ENCODE measurements at places on chromosomes 11 and 22. TPM values are rescaled to one million over a fixed set of nuclear protein-coding genes. Genes with fewer than 3 reads are reported as not detected.

- DNase-seq = no peak
These were observed 39.9 kb downstream of the CD6 start for GRCh38 chr11:61011229-61011870.

Gene VWA5A
- total RNA-seq = 19.1 TPM

DNA sequence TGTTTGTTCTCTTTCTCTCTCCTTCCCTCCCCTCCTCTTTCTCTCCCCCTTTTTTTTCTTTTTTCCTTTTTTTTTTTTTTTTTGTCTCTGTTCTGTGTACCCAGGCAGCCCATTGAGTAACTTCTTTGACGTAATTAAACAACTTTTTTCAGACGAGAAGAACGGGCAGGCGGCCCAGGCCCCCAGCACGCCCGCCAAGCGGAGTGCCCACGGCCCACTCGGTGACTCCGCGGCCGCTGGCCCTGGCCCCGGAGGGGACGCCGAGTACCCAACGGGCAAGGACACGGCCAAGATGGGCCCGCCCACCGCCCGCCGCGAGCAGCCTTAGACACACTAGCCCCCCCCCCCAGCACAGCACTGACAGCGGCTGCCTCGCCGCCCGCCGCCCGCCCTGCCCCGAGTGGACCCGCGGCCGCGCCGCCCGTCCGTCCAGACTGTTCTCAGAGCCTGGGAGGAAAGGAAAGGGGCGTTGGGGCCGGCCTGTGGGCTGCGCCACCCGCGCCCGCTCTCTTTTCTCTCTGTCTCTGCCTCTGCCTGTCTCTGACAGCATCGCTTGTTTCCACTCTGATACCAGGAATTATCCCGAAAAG lies 26.1 kb downstream of the MOB2 start:
- no peak for DNase-seq

Gene LRRC74B
- total RNA-seq = under 0.01 TPM

DNA sequence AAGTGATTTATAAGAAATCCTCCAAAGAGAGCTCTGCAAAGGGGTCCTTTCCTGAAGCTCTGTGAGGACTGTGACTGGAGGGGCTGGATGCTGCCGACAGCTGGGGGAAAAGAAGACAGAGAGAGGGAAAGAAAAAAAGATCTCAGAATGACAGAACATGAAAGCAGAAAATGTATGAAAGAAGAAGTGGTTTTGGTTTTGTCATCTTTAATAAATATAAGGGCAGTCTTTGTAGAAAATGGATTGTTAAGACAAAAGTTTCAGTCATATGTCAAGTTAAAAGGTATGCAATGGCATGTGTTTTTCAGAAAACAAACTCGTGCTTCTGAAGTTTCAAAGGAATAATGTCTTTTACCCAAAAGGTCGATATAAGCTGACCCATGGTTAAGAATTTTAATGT lies 105.5 kb downstream of the CCDC83 start:
- no peak for DNase-seq

Gene H19
- total RNA-seq = 2.7 TPM

DNA sequence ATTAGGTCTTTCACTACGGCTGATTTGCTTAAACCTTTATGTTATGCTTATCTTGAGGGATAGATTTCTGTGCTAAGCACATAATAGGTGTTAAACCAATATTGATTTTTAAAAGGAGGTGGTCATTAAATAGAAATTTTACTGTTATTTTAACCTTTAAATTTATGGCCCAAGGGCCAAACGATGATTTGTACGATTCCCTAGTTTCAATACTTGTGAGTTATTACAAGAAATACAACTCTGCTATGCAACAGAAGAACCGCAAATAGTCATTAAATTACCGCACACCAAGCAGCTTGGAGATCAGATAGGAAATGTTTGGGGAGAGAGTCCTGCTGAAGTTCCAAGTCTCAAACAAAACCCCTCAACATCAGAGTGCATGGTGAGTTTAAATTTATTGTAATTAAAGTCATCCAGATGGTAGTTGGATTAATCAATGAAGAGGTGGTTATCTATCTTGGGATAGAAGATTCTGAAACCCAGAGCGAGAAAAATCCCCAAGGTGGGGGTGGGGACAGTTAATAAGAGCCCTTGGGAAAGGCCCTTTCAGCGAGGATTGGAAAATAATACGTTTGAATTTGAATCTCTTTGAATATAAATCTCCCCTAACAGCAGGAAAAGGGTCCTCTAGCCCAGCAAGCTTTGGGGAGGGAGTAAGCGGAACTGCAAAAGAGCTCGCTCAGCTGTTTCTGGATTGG lies 805 bp upstream of the QSER1 start:
- DNase-seq = no peak

Gene OSBP2
- 6.2 TPM for total RNA-seq

- DNase-seq = peak; percentile 26
These were observed 106.9 kb downstream of the SYN3 start for GRCh38 chr22:32951076-32951806.

Gene CHADL
- 1.9 TPM for total RNA-seq

DNA sequence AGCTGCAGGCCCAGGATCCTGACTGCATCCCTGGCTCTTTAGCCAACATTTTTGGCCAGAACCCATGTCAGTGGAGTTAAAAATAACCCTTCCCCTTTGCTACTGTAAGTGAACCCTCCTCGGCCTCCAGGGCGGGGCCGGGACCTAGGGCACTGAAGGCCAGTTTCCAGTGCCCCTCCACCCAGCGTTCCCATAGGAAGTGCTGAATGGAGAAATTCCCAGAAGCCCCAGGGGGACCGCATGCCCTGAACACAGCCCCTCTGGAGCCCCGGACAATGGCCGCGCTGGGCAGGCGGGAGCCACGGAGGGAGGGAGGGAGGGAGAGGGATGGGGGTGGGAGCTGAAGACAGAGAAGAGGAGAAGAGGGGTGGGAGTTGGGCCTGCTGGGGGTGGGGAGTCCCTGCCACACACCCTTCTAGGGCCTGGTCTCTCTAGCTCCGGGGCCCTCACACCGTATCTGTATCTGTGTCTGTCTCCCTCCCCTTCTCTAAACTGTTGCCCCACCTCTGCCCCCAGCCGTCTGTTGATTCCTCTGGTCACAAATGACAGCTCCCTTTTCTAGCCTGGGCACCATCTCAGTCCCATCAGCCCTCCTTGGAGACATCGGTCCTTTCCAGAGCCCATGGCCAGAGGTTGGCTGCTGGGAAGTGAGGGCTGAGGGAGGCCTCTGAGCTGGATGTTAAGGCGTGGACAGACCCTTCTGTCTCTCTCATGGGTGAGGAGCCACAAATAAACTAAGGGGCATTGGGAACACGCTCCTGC lies 10.9 kb downstream of the PDGFB start:
- no peak for DNase-seq

DNA sequence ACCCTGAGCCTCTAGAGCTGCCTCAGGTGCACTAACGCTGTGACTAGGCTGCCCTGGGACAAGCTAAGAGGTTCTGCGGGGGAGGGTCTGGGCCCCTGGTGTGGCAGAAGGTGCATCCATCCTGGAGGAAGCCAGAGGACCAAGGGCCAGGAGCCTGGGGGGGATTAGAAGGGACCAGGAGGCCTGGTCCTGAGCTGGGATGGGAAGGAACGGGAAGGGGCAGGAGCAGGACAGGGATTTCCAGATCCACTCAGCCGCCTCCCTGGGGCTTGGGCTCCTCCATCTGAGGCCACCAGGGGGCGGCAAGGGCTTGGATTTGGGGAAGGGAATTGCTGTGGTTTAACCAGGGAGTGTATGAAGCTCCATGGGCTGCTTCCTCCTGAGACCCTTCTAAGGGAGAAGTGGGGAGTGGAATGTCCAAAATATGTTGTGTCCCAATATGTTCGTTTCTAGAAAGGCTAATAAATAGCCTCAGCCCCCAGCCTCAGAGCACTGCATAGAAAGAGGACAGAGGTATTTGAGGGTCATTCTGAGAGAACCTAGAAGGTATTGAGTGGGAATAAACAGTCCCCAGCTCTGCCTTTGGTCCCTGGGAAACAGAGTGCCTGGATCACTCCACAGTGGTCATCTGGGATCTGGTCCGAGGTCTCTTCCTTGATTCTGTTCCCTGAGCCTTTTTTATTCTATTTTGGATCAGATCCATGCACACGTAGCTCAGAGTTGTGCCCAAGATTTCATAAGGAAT lies 17.4 kb upstream of the PRAME start:
- DNase-seq = peak; percentile 62

DNA sequence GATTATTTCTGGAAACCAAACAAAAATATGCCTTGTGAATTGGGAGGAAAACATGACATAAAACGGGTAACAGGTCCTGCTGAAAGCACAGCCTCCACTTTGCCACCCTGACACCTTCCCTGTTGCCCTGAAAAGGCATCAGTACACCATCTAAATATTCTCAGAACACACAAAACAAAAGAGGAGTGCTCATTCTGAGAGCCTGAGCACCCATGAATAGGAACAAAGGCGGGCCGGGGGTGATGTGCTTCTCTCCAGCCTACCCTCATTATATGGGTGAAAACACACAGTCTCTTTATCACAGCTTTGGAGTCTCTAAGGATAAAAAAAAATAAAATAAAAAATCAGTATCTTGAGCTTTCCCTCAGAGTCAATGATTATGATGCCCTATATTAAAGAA lies 19.7 kb downstream of the SCUBE2 start:
- DNase-seq = no peak

GRCh38 chr11:8008212-8008611 lies 21.1 kb downstream of the EIF3F start:
- no peak for DNase-seq

Gene GLYATL2
- not detected for total RNA-seq

Gene TBX1
- not detected for total RNA-seq

Gene PTPRCAP
- 230 TPM for total RNA-seq

Gene CSNK1E
- 122 TPM for total RNA-seq

Gene PHF21B
- total RNA-seq = under 0.01 TPM

- peak; percentile 40 for DNase-seq
These were observed 24.7 kb downstream of the LAYN start for GRCh38 chr11:111565114-111565720.

Data from hematopoietic multipotent progenitor cell (in vitro differentiated cells).